Activated CD4-positive, alpha-beta T cell treated with anti-CD3 and anti-CD28 coated beads for 48 hours (primary cell): ENCODE measurements at places on chromosomes 6 and 20.

DNA sequence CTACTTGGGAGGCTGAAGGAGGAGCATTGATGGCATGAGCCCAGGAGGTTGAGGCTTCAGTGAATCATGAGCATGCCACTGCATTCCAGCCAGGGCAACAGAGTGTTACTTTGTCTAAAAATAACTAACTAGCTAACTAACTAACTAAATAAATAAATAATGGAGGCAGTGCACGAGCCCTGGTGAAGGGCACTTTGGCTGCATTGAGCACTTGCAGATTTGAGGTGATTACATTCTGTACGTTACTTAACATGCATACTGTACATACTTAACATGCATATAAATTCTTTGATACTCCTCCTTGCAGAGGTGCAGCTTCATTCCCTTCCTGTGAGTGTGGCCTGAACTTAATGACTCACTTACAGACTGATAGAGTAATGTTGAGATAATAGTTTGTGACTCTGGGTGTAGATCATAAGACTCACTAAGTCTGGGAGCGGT lies 10.7 kb downstream of the HLA-A start:
- no peak for DNase-seq

DNA sequence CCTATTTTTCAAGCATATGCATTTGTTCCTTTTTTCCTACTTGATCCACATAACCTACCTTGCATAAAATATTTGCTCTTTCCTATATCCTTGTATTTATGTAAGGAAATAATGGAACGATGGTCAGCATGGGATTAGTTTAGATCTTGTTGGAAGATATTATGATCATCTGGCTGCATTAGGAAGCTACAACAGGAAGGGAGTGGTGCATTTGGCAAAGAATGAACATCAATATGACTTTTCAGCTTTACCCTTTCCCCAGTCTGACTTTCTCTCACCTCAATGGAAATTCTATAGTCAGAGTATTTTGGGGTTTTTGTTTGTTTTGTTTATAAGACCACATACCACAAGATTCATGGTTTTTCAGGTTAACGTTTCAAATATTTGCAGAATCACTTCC lies 66.0 kb downstream of the HS3ST5 start:
- no peak for DNase-seq

DNA sequence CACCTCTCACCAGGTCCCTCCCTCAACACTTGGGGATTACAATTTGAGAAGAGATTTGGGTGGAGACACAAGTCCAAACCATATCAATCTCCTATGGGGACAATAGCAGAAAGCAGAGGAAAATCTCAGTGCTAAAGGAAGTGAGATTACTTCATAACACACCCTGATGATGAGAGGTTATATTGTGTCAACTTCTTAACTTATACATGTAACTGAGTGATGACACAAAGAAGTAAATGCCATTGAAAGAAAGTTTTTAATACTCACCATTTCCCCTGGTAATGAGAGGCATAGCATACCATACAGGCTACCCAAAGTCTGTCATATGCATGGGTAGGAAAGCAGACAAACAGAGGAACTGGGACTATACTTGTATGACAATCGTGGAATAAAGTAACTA lies 137.2 kb downstream of the MMUT start:
- no peak for DNase-seq

- DNase-seq: no peak
Observed at GRCh38 chr20:16135630-16136029, 437.6 kb downstream of the KIF16B start.

DNA sequence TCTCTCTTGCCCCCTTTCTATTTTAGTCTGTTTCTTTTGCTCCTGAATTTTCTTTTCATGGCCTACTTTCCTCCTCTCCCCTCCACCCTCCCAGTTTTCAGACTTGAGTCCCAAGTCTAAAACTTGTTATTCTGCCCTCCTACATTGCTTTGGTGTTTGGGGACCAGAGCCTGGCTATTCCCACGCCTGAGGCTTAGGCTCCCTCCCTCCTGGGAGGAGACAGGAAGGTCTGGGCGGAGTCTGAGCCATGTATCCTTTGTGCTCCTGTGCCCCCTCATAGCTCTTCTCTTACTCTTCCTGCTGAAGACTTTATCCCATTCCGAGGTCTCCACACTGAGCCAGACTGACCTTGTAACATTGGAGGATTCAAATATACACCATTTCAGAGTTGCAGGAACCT lies 69.5 kb downstream of the DAAM2 start:
- DNase-seq: no peak

DNA sequence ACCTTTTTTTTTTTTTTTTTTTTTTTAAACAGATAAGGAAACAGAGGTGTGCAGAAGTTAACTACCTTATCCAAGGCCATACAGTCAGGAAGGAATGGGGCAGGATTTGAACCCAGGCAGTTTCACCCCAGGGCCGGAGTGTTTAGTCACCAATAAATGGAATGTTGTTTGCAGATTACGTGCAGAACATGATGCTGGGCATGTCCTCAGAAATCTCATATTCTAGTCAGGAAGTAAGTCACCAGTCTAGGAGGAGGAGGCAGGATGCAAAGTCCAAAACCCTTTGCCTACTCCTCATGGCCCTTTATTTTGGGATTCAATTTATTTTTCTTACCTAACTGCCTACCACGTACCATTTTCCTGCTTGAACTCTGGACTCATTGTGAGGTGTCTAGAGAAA lies 57.1 kb upstream of the LRRC1 start:
- no peak for DNase-seq

GRCh38 chr20:54028276-54029011 lies 42.0 kb downstream of the BCAS1 start:
- DNase-seq: no peak

GRCh38 chr6:42140756-42141602 lies 1.4 kb downstream of the C6orf132 start:
- DNase-seq: no peak

DNA sequence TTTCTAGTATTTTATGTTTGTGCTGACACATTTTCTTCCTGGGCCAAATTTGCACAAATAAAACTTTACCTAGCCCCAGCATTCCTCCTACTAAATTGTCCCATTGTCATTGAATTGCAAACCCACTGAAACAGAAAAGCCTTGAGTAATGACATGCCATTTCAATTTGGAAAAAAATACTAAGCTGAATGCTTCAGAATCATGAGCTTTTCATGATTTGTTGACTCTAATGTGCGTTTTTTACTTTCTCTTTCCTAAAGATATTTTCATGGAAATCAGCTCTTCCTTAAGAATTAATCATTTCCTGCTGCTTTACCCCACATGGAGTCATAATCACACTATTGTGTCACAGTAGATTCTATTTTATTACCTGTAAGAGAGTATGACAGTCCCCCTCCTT lies 47.4 kb downstream of the TRDN start:
- DNase-seq: no peak

GRCh38 chr6:19860235-19860877 lies 23.2 kb downstream of the ID4 start:
- no peak for DNase-seq

- DNase-seq: no peak
Observed at GRCh38 chr6:144690666-144691065, 405.5 kb downstream of the UTRN start.

DNA sequence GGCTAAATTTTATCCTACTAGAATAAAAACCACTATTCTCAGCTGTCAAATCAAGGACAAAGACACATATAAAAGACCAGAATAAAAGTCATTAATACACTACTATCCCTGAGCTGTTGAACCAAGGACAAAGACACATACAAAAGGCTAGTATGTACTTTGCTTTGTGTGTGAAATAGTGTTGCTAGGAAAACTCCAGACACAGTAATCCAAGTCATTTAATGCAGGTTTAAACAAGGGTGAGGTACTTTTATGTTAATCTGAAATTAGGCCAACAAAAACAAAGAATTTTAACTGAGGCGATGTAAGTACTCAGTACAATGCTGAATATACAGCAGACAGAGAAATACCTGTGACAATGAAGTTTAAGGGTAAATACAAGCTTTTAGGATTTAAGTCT lies 18.9 kb downstream of the GCLC start:
- no peak for DNase-seq

DNA sequence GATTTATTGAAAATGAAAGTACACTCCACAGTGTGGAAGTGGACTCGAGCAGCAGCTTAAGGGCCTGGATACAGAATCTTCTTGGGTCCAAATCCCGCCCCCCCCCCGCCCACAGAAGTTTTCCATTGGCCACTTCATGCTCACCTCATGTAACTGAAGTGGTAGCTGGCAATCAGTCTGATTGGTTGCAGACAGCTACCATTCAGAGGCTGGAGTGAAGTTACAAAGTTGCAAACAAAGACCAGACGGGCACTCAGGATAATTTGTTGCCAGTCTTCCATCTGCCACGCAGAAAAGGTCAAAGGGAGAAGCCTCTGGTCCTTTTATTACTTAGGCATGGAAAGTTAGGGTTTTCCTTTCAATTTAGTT lies 25.8 kb upstream of the FABP7 start:
- no peak for DNase-seq

DNA sequence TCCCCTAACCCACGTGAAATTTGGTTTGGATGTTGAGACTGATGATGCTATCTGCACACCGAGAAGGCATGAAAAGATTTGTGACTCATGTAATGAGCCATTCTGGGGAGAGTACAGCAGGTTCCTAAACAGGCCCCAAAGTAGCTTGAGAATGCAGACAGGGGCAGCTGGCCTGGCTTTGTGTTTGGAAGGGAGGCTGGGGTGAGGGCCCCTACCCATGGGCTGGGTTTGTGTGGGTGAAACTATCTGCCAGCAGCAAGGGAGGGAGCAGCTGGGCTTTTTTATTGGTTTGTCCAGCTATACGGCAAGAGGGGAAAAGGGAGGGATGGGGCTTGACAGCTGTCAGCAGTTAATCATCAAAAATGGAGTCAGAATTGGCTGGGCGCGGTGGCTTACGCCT lies 87.0 kb upstream of the RNF24 start:
- DNase-seq: no peak

GRCh38 chr6:134436281-134436815 lies 118.4 kb upstream of the SGK1 start:
- peak; percentile 80 for DNase-seq

- DNase-seq: no peak
Observed at GRCh38 chr6:136426627-136427377, 123.4 kb downstream of the MAP7 start.

DNA sequence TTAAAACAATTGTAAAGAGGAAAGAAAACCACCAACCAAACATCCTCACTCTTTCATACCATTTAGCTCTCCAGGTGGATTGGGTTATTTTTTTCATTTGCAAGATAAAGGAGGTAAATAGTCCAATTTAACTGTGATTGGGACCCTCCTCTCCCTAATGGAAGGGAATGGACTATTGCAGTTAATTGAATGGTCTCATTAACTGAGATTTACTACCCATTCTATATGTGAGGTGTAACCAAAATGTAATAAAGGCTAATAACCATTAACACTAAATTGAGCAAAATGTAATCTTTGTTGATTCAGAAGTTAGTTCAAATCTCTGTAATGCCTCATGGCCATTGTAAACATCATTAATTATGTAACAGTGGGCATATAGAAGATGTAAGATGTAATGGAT lies 105.0 kb downstream of the KLHL32 start:
- no peak for DNase-seq

DNA sequence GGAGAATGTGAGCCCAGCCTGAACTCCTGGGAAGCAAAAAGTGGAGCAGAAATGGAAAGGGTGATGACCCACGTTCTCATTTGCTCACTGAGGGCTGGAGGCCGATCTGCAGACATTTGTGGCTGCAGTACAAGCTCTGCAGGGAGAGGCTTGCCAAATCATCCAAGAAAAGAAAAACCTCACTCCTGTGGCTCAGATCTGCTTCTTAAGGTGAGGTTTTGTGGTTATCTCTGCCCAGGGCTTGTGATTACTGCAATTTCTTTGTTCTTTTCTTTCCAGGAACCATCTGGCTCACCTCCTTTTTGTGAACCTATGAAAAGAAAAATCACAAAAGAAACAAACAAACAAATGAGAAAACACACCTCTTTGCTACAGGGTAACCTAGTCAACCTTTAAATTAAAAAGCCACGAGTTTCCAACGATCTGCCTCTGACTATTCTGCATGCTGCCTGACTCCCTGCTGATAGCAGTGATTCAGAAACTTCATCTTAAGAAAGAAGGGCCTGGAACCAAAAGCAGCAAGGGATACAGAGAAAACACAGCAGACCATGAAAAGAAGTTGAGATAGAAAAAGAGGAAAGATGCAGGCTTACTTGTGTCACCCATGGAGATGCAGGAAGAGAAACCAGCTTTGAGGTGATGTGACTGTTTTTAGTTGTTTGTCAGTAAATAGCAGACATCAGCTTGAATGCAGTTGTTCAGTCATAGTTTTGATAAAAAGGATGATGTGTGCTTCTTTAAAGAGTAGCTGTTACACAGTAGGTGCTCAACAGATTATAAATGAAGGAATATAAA lies 165.1 kb downstream of the LMBRD1 start:
- DNase-seq: no peak

DNA sequence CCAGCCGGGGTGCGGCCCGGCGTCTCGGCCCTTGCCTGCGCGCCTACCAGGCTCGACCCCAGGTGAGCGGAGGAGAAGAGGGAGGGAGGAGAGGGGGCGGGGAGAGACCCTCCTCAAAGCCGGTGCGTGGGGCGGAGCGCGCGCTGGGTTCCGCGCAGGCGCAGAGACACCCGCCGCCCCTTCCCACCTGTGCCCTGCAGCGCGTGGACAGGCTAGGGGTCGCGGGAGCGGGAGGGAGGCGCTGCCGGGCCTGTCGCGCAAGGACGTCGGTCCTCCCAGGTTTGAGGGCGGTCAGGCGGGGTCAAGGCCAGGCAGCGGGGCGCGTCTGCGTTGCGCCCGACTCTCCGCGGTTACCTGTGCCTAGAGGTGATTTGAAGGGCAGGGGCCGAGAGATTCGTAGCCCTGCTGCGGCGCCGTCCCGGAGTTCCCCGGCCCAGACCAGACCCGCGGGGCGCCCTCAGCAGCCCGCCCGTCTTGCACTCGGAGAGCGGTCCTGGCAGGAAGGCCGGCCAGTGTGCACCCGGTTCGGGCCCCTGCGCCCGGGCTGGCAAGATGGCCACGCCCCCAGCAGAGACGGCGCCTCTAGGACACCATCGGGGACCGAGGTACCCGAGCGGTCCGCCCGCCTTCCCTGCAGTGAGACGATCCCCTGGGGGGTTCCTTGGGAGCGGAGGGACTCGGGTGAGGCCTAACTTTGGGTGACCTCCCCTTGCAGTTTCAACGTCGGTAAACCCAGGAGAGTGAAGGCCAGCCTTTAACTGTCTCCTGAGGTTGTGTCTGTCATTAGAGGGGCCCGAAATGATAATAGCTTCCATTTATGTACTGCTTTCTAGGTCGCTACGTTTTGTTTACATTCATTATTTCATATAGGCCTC lies 546 bp downstream of the C6orf136 start:
- DNase-seq: peak; percentile 88

DNA sequence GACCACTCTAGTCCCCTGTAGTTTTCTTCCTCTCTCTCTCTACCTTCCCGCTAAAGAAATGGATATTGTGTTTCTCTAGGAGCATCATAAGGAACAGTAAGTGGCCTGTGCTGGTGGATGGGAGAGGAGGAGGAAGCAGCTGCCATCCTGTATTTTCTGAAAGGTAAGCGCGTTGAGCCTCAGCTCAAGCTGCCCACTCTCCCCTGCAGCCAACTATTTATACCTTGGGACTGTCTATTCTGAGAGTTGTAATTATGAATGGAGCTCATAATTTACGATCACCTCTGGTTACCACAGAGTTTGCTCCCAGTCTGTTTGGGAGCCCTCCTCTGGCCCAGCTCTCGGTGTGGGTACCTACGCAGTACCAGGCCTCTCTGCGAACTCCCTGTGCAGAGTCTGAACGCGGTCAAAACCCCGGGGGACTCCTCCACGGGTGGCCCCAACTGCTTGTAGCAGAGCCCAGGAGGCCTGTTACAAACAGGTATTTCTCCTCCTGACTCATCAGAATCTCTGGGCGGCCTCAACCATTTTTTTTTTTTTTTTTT lies 285.4 kb downstream of the SMOC2 start:
- DNase-seq: no peak

GRCh38 chr20:19975901-19976300 lies 41.3 kb upstream of the NAA20 start:
- DNase-seq: no peak
